Nasal cavity respiratory epithelium epithelial cell of viscerocranial mucosa (primary cell): ENCODE measurements at places on chromosomes 1 and 21. TPM values are rescaled to one million over a fixed set of nuclear protein-coding genes. Genes with fewer than 3 reads are reported as not detected.

Gene SH2D2A
- total RNA-seq, result 1.7 and 2.1 TPM in 2 replicates

Gene GBP6
- total RNA-seq, result 29.4 and 82.7 TPM in 2 replicates

Gene CRABP2
- total RNA-seq, result 22.9 and 141 TPM in 2 replicates

Gene MYCL
- 10.3 and 16.5 TPM in 2 replicates for total RNA-seq

Gene SLC35F3
- total RNA-seq, result 1.6 and 2.1 TPM in 2 replicates

Gene LRRC38
- not detected in 2 replicates for total RNA-seq

Gene SELP
- total RNA-seq, result 0.07 TPM in 1 of 2 replicates, not detected in the other

Gene CAMK2N1
- 6.9 and 7.2 TPM in 2 replicates for total RNA-seq

Gene TCHH
- total RNA-seq, result under 0.01 and 0.14 TPM in 2 replicates

Gene LMO4
- 63.6 and 75.9 TPM in 2 replicates for total RNA-seq

Gene SPRR1B
- 53.0 and 86.5 TPM in 2 replicates for total RNA-seq

Gene MAB21L3
- 1.0 and 1.4 TPM in 2 replicates for total RNA-seq

Gene DNTTIP2
- 34.2 and 59.6 TPM in 2 replicates for total RNA-seq

Gene UQCRHL
- 0.68 and 1.9 TPM in 2 replicates for total RNA-seq

Gene AMY1B
- total RNA-seq, result not detected in 2 replicates

Gene TINAGL1
- 88.2 and 129 TPM in 2 replicates for total RNA-seq

Gene ANKRD34A
- total RNA-seq, result under 0.01 and 0.21 TPM in 2 replicates

Gene TAL1
- total RNA-seq, result under 0.01 TPM in 1 of 2 replicates, not detected in the other

Gene CR1L
- total RNA-seq, result not detected in 2 replicates

Gene ZNF695
- 0.21 and 0.68 TPM in 2 replicates for total RNA-seq

Gene DDX59
- total RNA-seq, result 13.1 and 18.8 TPM in 2 replicates

Gene NAXE
- total RNA-seq, result 68.5 and 102 TPM in 2 replicates

Gene NBPF10
- total RNA-seq, result 1.7 and 6.1 TPM in 2 replicates

Gene GRIK3
- not detected in 2 replicates for total RNA-seq

Gene WDR64
- total RNA-seq, result not detected in 2 replicates

Gene KRTAP21-2
- not detected in 2 replicates for total RNA-seq

Gene NADK
- total RNA-seq, result 34.9 and 55.6 TPM in 2 replicates

Gene SHISAL2A
- total RNA-seq, result 0.14 TPM in 1 of 2 replicates, not detected in the other

Gene GPR52
- total RNA-seq, result 0.34 and 0.78 TPM in 2 replicates

Gene CACNA1S
- not detected in 2 replicates for total RNA-seq

Gene SRM
- 15.4 and 36.1 TPM in 2 replicates for total RNA-seq

Gene RFX5
- 11.3 and 37.7 TPM in 2 replicates for total RNA-seq

Gene LAD1
- 155 and 157 TPM in 2 replicates for total RNA-seq

Gene MATN1
- total RNA-seq, result not detected in 2 replicates

Gene SPRR2E
- total RNA-seq, result 1.1 and 21.5 TPM in 2 replicates

Gene S1PR1
- 0.28 and 0.34 TPM in 2 replicates for total RNA-seq

Gene SPRR2F
- total RNA-seq, result not detected in 2 replicates

Gene TMCO1
- 60.7 and 75.5 TPM in 2 replicates for total RNA-seq

Gene TMEM240
- 0.34 and 0.71 TPM in 2 replicates for total RNA-seq

Gene PKLR
- total RNA-seq, result under 0.01 TPM in 1 of 2 replicates, not detected in the other

Gene CD5L
- not detected in 2 replicates for total RNA-seq
